Iris pigment epithelial cell (primary cell): ENCODE measurements at places on chromosomes 12 and 14.

GRCh38 chr14:50363714-50364111, 33.0 kb downstream of the CDKL1 start:
- DNase-seq: no peak

DNA sequence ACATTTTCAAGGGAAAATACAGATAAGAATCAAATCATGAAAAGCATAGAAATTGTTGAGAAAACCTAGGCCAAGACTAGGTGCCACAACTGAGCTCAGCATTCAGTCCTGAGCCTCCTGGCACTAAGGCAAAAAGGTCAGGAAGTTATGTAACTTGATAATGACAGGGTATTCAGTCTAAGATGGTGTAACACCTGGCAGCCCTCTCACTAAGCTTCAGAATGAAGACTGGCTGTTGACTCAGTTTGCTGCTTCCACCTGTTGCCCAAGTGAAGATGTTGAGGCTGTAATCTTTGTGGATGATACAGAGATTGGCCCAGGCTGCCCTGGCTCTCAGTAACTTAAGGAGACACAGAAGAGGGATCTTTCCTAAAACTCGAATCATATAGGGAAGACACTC, 19.6 kb downstream of the PROX2 start:
- no peak for DNase-seq

DNA sequence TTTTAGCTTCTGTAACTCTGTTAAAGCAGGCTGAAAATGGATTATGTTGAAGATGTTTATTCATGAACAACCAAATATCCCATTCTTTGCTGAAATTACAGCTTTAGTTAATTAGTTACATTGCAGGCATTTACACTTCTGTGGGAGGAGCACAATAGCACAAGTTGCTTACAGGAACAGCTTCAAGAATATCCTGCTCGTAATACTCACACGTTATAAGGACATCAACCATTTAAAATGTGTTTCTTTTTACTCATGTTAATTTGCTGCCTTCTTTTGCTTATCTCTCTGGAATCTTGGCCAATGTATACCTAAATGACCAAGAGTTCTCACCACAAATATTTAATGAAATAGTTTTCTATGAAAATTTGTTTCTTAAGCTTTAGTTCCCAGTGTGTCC, 305.2 kb upstream of the SYT1 start:
- DNase-seq: peak; percentile 18

DNA sequence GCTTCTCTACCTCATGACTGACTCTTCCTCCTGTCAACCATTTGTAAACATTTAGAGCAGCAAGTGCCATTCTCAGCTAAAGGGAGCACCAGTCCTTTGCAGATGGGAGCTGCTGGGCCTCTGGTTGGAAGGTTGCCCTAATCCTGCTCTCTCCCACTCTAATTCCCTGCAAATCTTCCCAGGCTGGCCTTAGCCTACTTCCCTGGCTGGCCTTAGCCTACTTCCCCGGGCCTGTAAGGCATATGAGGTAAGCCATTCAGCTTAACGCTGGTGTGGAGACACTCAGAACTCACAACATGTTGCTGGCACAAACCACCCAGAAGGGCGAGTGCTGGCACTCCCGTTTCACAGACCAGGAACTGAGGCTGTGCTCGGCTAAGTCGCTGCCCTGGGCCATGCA, 69.0 kb downstream of the CPSF2 start:
- DNase-seq: no peak

DNA sequence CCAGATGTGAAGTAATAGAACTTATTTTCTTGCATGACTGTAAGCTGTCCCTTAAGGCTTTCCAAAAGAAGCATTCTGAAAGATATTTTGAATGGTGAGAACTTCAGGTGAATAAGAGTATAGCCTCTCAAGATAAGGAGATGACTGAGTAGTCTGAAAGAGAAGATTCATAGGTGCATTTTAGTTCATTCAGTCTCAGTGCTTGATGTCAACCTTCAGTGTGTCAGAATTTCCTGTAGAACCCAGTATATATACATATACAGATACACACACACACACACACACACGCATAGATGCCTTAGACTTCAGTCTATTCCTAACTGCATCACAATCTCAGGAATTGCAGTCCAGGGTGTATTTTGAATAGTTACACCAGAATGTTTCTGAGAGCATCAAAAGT, 7.4 kb downstream of the BICDL1 start:
- DNase-seq: no peak

GRCh38 chr12:19095756-19096480, 33.6 kb upstream of the PLEKHA5 start:
- DNase-seq: no peak

DNA sequence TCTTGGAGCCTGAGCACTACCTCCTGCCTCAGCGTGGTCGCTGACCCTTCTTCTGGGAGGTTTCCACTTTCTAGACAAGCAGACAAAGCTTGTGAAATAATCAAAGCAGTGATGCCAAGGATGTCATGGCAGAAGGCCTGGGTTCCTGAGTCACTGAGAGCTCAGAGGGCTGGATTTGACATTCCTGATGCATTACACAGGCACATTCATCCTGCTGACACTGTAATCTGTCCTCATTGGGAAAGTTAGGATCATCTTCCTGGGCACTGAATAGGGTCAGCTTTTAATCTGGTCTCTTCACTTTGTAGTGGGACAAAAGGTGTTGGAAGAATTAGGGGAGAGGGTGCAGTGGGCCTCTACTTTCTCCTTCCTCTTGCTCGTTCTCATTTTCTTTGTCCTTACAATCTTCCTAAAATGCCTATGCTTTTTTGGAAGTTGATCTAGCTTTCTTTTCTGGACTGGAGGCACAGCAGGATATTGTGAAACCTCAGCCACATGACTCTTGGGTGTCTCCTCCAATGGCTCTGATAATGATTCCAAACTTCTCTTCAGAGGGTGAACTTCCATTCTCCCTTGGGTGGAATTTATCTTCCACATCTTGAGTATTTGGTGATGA, 29.6 kb downstream of the EEA1 start:
- peak; percentile 99 for DNase-seq

DNA sequence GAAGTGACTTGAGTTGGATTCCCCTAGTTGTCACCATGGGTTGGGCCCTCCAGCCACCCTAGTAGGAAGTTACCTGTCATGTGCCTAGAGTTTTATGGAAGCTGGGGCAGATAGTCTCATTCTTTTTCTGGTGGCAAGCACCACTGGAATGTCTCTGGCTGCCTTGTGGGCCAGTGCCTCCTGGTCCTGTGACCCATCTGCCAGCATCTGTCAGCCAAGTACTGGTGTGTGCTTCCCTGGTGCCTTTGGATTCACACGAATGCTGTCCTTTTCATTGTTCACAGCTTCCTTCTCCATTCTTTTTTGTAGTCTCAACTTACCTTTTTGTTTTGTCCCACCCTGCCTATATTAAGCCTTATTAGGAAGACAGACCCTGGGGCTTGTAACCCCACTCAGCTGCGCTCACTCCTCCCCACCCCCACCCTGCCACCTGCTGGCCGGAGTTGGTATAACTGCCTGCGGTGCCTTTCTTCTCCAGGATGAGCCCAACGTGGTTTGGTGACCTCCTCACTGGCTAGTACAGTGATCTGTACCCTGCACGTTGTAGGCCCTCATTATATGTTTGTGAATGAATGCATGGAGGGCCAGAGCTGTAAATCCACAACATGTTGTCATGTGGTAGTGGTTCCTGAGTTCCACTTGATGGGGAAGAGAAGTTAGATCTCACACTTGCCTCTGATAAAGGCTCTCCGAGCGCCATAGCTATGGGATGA, 125.7 kb downstream of the TSPAN9 start:
- DNase-seq: no peak

GRCh38 chr14:67413806-67414769, 2.1 kb upstream of the PLEK2 start:
- peak; percentile 76 for DNase-seq

- DNase-seq: no peak
Measured at GRCh38 chr12:42187799-42188198, 43.1 kb upstream of the GXYLT1 start.

- no peak for DNase-seq
Measured at GRCh38 chr12:58465418-58465817, 454.9 kb downstream of the LRIG3 start.

GRCh38 chr12:79067977-79068376, 203.4 kb downstream of the SYT1 start:
- DNase-seq: no peak

DNA sequence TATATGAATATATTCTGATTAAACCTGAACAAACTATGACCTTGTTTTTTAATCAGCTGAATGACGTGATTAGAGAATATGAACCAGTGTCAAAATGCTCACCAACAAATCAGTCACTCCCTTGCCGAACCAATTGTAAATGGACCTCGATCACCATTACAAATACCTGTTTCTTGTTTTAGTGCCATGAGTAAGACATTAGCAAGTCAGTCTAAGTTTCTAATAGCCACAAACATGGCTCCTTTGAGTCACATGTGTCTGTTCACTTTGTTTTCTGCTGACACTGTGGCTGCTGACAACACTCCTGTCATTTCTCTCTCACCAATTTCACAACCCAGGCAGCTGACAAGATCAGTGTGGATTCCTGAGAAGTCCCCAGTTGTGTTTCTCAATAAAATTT, 286.2 kb upstream of the MDGA2 start:
- DNase-seq: no peak

DNA sequence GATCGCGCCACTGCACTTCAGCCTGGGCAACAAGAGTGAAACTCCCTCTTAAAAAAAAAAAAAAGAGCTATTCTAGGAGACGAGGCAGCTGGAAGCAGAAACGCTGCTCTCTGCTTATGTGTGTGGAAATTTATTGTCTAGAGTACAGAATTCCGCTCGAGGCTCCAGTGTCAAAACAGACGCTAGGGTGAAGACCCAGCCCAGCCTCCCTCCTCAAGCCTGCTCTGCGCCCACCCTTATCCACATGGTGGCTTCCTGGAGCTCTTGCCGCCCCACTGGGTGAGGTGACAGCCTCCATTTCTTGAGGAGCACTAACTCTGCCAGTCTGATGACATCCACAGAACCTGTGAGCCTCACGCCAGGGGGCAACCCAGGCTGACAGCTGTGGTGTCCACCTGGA, 49.5 kb upstream of the DLK1 start:
- DNase-seq: no peak

DNA sequence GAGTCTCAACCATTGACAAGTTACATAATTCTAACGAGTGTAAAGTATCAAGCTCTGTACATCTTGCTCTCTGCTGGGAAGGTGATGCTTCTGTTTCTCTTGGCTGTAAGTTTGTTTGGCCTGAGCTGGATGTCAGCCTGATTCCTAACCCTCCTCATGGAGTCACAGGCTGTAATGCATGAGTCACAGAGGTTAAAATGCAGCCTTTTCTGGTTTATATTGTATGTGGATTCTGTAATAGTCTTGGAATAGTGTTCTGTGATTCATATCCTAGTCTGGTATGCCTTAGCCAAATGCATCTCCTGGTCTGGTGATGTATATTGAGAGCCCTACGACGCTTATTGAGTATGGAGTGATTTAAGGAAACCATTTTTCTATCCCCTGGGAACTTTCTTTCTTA, 104.5 kb upstream of the FRMD6 start:
- DNase-seq: peak; percentile 100
